Neural progenitor cell (in vitro differentiated cells): ENCODE measurements at places on chromosomes 6 and 20.

- no peak for DNase-seq
Observed at GRCh38 chr20:8587810-8588209, 455.7 kb downstream of the PLCB1 start.

- no peak for DNase-seq
Observed at GRCh38 chr6:159036673-159037072, 8.1 kb downstream of the TAGAP start.

DNA sequence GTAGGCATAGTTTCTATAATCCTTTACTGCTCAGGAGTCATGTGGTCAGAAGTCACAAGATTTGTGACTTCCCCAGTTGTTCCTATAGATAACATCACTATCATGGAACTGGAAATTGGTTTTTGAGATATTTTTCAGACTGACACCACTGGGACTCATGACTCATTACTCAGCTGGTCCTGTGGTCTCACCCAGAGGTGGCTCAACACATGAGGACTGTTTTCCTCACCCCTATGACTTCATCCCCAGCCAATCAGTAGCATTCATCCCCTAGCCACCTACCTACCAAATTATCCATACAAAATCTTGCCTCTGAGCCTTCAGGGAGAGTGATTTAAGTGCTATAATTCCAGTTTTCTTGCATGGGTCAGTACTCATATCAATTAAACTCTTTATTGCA, 1217.7 kb downstream of the EPHA7 start:
- no peak for DNase-seq

DNA sequence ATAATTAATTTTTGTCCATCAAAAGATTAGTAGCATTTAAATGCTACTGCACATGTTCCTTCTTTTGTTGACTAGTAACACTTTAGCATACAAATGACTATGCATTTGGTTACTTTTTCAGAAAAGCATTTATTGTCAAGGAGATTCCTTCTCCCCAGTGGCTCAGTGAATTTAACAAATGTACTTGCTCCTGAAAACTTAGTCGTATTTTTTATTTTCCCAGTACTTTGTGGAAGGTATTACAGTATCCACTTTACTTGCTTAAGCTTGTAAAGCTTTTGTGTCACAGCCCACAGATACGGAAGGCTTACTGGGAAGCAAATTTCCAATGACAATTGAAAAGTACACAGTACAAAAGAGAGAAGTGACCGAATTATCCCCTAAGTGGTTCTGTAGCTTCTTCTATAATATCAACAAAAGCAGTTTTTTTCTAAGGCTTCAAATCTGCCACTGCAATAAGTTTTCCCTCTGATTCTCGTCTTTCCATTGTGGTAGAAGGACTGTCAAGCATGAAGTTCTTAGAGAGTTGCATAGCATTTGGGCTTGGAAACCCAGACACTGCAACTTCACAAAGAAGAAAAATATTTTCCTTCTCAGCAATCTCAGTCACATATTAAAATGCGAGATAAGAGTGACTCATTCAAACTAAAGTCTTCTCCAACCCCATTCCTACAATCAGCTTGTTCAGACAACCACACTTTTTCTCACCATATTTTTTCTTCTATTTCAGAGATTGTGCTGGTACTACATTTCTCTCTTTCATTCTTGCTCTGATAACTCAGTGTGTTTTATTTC, 431.2 kb downstream of the GRIK2 start:
- peak; percentile 4 for DNase-seq

DNA sequence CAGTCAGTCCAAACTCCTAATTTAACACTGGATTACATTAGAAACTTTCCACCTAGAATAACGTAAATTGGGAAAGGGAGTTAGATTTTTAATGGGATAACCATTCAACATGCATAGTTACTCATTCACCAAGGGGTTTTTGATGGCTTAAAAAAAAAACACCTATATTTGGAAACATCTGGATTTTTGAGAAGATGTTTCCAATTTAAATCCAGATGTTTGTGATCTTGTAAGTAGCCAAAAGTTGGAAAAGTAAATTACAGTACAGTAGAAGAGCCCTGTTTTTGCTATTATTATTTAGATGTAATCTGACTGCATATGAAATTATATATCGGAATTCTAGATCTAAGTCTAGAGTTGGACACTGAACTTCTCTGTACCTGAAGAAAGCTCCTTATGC, 478.2 kb downstream of the CD83 start:
- no peak for DNase-seq

DNA sequence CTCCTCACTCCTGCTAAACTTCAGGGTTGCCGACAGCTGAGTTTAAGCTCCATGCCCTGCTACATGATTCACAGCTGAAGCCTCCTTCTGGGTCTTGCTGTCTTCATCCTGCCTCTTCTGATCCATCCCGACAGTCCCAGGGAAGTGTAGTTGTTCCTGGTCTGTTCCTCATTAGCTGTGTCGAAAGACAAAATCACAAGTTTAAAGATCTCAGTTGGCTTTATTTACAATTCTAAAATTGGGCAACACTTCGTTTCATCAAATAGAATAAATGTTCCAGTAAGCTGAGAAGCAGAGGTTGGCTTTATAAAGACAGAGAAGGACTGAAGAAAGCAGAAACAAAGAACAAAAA, 4.1 kb upstream of the SLC2A10 start:
- no peak for DNase-seq

DNA sequence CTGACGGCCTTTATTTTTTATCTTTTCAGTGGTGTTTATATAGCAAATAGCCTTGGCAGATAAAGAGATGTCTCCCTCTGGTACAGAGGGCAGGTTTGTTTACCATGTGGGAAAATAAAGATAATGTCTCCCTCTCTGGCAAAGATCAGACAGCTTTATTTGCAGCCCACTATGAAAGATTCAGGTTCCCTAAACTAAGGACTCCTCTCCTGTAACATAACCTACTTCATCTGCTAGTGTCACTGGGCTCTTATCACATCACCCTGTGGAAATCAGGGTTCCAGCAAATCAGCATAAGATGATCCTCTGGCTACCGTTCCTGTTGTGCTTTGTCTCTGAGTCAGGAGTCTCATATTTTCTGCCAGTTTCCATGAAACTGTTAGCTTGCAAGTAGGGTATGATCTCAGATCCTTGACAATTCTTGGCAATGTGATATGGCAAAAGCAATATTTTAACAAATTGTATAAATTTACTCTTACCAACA, 3.1 kb downstream of the FBXL4 start:
- DNase-seq = no peak

DNA sequence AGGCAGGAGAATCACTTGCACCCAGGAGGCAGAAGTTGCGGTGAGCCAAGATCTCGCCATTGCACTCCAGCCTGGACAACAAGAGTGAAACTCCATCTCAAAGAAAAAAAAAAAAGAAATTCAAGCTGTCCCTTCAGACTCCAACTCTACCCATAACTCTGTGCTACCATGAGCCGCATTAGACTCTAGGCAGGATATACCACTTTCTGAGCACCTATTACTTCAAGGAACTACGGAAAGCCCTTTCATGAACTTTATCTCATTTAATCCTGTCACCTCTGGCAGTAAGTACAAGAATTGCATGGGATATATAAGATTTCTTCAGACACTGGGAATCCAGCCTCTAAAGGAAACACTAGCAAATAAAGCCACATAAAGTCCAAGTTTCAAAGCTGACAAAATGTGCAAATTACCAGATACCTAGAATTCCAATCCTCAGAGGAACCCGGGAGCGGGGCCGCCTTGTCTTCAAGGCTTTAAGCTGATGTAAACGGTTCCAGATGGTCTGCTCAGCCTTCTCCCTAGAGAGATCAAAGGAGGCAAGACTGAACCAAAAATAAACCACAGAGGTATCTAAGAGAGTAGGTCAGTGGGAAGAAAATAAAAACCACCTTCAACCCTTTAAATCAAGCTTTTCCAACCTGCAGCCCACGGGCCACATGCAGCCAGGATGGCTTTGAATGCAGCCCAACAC, 9.4 kb downstream of the CDK5RAP1 start:
- DNase-seq = no peak

DNA sequence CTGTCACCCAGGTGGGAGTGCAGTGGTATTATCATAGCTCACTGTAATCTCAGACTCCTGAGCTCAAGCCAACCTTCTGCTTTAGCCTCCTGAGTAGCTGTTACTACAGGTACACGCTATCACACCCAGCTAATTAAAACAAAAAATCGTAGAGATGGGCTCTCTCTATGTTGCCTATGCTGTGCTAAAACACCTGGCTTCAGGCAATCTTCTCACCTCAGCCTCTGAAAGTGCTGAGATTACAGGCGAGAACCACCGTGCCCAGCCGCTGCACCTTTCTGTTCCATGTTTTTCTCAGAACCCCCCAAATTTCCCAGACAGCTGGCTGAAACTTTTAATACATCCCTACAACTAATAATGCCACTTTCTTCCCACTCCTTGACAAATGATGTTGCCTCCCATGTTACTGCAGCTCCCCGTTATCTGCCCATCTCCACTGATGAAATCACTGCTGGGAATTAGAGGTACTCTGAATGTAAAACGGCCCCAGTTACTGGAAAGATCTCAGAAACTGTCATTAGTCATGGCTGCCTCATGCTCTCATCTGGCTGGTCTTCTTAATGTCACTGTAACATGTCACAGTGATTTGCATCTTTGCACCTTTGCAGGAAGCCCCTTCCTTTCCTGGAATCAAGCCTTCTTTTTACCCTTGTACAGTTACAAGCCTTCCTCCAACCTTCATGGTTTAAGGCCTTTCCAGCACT, 697.5 kb downstream of the PRKN start:
- no peak for DNase-seq

GRCh38 chr6:139306291-139306981, 14.6 kb upstream of the TXLNB start:
- DNase-seq = no peak
